Activated gamma-delta T cell treated with Interleukin-2 at 50 U/mL for 16 hours (primary cell): ENCODE measurements at places on chromosomes 1 and 21.

DNA sequence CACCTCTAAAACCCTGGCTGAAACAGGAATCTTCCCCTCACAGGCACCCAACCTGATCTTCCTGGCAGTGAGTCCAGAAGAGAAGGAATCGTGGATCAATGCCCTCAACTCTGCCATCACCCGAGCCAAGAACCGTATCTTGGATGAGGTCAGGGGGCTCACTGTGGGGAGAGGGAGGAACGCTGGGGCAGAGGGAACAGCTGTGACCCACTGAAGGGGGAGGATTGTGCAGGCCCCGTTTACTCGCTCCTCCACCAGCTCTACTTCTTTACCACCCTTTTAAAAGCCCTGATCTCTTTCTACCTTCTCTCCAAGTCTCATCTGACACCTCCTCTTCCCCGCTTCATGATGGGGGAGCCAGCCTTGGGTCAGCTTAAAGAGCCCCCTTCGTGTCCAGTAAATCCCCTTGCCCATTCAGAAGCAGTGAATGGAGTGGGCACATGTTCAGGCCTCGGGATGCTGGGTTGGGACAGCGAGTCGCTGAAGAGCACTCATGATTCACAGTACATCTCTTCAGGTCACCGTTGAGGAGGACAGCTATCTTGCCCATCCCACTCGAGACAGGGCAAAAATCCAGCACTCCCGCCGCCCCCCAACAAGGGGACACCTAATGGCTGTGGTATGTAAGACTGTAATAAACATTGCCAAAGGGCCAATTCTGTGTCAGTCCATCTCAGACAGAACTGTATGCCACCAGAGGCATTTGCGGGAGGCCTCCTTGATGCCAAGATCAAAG lies 7.3 kb downstream of the PLEKHO1 start:
- DNase-seq, result no peak

DNA sequence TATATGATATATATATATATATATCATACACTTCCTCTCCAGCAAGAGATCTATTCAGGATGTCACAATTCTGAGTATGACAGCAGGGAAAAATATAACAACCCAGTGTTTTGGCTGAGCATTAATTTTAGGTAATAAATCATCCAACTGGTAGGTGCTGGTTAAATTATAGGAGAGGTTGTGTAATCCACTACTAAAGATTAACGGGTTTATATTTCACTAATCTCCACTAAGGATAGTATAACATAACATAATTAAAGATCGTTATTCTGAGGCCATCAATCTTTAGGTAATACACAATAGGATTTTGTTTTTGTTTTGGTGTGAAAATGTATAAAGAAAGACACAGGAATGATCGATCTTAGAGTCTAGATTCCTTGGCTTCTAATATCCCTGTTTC lies 102.2 kb downstream of the COQ8A start:
- no peak for DNase-seq

DNA sequence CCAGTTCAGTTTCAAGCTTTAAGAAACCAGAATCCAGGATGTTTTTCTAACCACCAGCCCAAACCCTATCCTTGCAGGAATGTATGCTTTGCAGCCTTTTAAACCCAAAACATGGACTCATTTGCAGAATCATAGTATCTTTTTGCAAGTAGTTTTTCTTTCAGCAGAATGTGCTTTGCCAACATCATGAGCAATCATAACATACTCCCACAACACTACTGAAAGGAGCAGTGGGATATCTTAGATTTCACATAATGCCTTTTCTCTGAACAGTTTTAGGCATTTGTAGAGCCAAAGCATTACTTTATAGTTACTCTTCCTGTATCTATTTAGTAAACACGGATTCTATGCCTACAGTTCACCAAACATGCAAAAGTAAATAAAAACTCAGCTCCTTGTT lies 10.0 kb upstream of the SH2D2A start:
- no peak for DNase-seq

DNA sequence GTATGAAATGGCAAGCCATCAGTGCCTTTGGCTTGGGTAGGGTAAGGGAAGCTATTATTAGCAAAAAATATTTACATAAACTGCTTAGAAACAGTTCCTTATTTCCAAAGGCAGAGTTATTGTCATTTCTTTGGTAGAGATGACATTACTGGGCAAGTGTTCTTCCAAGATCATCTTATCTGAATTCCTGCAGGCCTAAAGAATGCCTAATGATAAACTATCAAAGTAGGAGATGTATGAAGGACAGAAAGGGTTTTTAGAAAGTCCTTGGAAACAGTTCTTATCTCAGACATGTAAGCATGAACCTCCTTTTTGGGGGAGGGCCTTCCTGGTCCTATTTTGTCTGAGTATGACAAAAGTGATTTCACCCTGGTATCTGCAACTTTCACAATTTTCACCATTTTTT lies 5.1 kb upstream of the FRRS1 start:
- no peak for DNase-seq
